ENCODE measurements at places on chromosomes 6 and 20.

DNA sequence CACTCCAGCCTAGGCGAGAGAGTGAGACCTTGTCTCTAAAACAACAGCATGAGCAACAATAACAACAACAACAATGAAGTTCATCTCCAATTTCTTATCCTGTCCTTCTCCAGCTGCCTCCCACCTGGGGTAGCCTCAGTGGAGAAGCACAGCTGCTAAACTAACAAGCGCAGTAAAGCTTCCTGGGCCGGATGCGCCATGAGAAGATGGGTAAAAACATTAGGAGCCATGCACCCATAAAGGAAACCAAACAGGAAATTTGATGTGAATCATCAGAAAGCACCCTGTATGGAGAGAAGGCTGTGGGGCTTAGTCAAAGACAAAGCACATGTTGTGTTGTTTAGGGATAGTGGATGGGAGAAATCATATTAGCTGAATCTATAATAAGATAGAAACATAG, 61.1 kb upstream of the CCN6 start:
- no peak overlapping the region for H3K27ac ChIP-seq
- no peaks in the 10 kb centered on the region for H3K4me1 ChIP-seq
- H3K36me3 ChIP-seq = no peaks in the 10 kb centered on the region
- no peaks in the 10 kb centered on the region for H3K27me3 ChIP-seq

GRCh38 chr6:100266494-100267401, 198.0 kb downstream of the SIM1 start:
- no peak overlapping the region for H3K27ac ChIP-seq
- no peaks in the 10 kb centered on the region for H3K27me3 ChIP-seq
- H3K36me3 ChIP-seq = no peaks in the 10 kb centered on the region

GRCh38 chr20:38063911-38064530, 30.5 kb downstream of the RPRD1B start:
- no peak for DNase-seq
- no peaks in the 10 kb centered on the region for H3K36me3 ChIP-seq
- H3K4me1 ChIP-seq = no peaks in the 10 kb centered on the region
- H3K27ac ChIP-seq = no peak overlapping the region

GRCh38 chr6:11194356-11195218, 37.9 kb downstream of the NEDD9 start:
- H3K27me3 ChIP-seq = no peaks in the 10 kb centered on the region
- no peak overlapping the region for H3K4me3 ChIP-seq
- no peak for DNase-seq
- H3K27ac ChIP-seq = no peak overlapping the region
- H3K4me1 ChIP-seq = no peaks in the 10 kb centered on the region
- H3K36me3 ChIP-seq = peaks cover 10% of the 10 kb centered on the region

DNA sequence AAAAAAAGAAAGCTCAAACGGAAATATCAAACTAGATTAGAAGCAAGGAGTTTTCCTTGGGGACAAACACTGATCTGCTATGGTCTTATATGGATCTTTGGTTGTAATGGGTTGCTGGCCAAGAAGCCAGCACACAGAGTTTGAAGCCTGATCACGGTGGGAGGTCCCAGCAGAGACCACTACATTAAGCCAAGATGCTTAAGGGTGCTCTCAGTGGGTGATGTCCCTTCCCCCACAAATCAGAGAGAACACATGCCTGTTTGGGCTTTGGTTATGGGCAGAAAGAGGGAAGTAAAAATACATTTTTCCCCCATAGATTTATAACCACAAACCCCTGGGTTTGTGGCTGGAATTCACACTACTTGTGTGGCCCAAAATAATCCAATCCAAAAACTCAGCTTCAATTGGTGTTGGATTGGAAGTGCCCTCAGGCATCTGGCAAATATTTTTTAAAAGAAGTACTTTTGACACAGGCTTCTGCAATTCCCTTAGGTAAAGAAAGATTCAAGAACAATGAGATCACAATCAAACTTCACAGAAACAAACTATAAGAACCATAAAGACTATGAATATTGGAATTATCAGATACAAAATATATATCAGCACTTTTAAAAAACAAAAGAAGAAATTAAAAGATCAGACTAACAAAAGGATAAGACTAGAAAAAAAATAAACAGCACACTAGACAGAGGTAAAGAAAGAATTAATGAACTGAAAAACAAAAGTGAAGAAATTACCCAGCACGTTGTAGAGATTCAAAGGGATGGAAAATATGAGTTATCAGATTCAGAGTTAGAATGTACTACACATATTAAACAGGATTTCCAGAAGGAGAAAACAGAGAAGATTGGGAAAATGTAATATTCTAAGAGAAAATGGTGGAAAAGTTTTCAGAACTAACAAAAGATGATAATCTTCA, 44.7 kb downstream of the ESF1 start:
- no peak overlapping the region for H3K27ac ChIP-seq
- no peak for DNase-seq
- H3K27me3 ChIP-seq = no peaks in the 10 kb centered on the region
- no peaks in the 10 kb centered on the region for H3K4me1 ChIP-seq

- peak within 1 kb of the TSS; percentile 70 for H3K27ac ChIP-seq
- DNase-seq = peak; percentile 55
- H3K36me3 ChIP-seq = no peaks in the 10 kb centered on the region
- peaks cover 7% of the 10 kb centered on the region for H3K4me1 ChIP-seq
- peak within 1 kb of the TSS; percentile 72 for H3K4me3 ChIP-seq
Measured at GRCh38 chr6:170290296-170291128, at the start of gene DLL1. Gene DLL1, minus strand, starts transcription at chr6:170291078. Its CDS starts 939 bp downstream, at chr6:170290139.

DNA sequence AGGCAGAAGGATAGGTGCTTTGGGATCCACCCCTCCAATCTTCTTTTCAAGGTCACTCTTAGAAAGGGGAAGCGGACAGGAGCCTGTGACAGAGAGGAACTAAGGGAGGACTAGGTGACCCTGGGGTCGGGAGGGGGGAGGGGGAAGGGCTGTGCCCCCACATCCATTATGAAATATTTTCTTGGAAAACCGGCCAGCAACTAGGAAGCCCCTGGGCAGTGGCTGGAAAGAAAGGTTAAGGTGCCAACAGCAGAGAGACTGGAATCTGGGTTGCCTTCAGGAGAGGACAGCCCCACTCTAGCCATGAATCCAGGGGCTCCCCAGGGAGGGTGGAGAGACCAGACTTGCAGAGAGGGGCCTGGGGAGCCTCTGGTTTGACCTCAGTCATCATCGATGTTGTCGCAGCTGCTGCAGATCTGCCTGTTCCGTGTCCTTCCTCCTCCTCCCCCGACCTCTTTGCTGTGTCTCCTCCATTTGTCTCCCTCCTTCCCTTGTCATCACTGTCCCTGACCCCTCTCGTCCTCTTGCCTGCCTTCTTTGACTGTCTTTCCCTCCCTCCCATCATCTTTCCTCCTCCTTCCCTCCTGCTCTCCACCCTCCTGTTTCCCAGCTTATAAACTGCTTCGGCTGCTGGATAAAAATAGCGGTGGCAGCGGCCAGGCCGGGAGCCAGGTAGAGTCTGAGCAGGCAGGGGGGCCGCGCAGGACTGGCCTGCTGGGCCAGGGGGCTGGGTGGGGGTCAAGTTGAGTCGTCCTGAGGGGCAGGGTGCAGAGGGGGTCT, 3.2 kb downstream of the SLC29A1 start:
- H3K4me1 ChIP-seq = peaks cover 7% of the 10 kb centered on the region
- no peaks in the 10 kb centered on the region for H3K27me3 ChIP-seq
- DNase-seq = no peak
- no peaks in the 10 kb centered on the region for H3K36me3 ChIP-seq
- no peak overlapping the region for H3K4me3 ChIP-seq
- H3K27ac ChIP-seq = no peak overlapping the region

DNA sequence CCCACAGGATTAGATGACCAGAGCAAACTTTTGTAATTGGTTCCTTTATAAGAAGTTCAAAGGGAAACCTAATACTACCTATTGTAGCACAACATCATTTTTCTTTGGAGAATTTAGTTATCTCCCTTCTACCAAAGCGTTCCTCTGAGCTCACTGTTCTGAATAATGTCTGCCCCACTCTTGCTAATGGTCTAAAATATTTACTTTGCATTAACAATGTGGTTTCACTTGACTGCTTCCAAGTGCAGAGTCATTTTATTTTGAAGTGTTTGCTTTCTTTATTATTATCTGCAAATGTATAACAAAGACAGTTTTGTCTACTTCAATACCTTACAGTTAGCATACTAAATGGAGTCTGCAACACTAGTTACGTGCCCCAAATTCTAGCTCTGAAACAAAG, 15.0 kb downstream of the TRAPPC3L start:
- H3K27me3 ChIP-seq = no peaks in the 10 kb centered on the region
- no peak overlapping the region for H3K27ac ChIP-seq
- no peak for DNase-seq
- H3K4me3 ChIP-seq = no peak overlapping the region
- no peaks in the 10 kb centered on the region for H3K4me1 ChIP-seq

- H3K4me1 ChIP-seq = no peaks in the 10 kb centered on the region
- H3K4me3 ChIP-seq = no peak overlapping the region
- peak overlapping the region; percentile 0 for H3K27ac ChIP-seq
- no peaks in the 10 kb centered on the region for H3K36me3 ChIP-seq
Measured at GRCh38 chr20:53736757-53737395, 143.2 kb upstream of the ZNF217 start.

DNA sequence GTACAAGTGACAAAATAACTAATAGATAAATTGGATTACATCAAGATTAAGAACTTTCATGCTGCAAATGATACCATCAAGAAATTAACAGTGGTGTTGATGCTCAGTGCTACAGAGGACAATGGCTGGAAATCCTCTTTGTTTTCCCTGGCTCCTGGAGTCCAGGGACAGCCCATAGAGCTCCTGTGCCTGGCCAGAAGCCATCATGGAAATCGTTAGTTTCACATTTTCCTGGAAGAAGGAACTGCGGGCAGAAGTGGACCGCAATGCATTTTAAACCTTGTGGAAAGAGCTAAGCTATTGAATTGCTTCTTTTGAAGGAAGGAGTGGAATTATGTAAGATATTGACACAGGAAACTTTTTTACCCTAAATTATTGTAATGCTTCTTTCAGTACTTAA, 276.0 kb downstream of the GJA1 start:
- no peak for DNase-seq
- H3K27ac ChIP-seq = no peak overlapping the region
- H3K27me3 ChIP-seq = no peaks in the 10 kb centered on the region
- H3K36me3 ChIP-seq = no peaks in the 10 kb centered on the region
- no peak overlapping the region for H3K4me3 ChIP-seq

GRCh38 chr6:16324606-16325225, 86.3 kb downstream of the GMPR start:
- peaks cover 4% of the 10 kb centered on the region for H3K4me1 ChIP-seq
- no peak overlapping the region for H3K4me3 ChIP-seq
- H3K27ac ChIP-seq = no peak overlapping the region
- no peaks in the 10 kb centered on the region for H3K27me3 ChIP-seq
- H3K36me3 ChIP-seq = no peaks in the 10 kb centered on the region
- no peak for DNase-seq

DNA sequence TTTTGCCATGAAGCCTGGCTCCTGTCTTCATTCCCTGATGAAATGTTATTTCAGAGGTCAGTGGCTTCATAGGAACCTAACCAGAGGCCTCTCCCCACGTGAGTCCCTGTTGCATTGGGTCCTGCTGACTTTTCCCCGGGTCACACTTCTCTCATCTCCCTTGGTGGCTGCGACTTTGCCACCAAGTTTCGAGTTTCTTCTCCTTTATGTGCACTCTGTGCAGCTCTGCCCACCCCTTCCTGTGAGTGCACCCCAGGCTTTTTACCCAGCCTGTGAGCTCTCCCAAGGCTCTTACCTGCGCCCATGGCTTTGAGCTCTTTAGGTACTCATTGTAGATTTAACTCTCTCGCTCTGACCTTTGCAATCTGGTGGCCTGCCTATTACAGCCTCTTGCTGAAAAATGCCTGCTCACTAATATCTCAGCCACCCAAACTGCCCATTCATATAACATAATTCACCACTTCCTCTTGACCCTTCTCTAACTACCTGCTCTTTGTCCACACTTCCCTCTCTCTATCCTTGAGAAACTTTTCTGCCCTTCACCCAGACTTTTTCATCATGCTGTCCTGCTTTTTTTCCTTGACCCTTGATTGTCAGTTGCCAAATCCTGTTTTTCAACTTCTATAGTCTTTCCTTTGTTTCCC, 105.9 kb downstream of the SASH1 start:
- H3K36me3 ChIP-seq = no peaks in the 10 kb centered on the region
- no peak overlapping the region for H3K4me3 ChIP-seq
- no peak overlapping the region for H3K27ac ChIP-seq
- no peaks in the 10 kb centered on the region for H3K27me3 ChIP-seq
- no peaks in the 10 kb centered on the region for H3K4me1 ChIP-seq
- DNase-seq = no peak

DNA sequence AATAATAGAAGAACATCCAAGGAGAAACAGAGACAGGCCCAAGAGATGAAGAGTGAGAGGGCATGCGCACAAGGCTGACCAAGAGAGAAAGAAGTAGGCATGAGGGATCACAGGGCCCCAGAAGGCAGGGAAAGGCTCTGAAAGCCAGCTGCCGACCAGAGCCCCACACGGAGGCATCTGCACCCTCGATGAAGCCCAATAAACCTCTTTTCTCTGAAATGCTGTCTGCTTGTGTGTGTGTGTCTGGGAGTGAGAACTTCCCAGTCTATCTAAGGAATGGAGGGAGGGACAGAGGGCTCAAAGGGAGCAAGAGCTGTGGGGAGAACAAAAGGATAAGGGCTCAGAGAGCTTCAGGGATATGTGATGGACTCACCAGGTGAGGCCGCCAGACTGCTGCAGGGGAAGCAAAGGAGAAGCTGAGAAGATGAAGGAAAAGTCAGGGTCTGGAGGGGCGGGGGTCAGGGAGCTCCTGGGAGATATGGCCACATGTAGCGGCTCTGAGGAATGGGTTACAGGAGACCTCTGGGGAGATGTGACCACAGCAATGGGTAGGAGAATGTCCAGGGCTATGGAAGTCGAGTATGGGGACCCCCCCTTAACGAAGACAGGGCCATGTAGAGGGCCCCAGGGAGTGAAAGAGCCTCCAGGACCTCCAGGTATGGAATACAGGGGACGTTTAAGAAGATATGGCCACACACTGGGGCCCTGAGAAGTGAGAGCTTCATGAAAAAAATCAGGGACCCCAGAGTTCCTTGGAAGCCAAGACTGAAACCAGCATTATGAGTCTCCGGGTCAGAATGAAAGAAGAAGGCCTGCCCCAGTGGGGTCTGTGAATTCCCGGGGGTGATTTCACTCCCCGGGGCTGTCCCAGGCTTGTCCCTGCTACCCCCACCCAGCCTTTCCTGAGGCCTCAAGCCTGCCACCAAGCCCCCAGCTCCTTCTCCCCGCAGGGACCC, 981 bp upstream of the TNF start:
- H3K36me3 ChIP-seq = no peaks in the 10 kb centered on the region
- H3K4me1 ChIP-seq = no peaks in the 10 kb centered on the region
- DNase-seq = no peak
- peak overlapping the region; percentile 1 for H3K27ac ChIP-seq
- H3K4me3 ChIP-seq = no peak overlapping the region
- no peaks in the 10 kb centered on the region for H3K27me3 ChIP-seq

DNA sequence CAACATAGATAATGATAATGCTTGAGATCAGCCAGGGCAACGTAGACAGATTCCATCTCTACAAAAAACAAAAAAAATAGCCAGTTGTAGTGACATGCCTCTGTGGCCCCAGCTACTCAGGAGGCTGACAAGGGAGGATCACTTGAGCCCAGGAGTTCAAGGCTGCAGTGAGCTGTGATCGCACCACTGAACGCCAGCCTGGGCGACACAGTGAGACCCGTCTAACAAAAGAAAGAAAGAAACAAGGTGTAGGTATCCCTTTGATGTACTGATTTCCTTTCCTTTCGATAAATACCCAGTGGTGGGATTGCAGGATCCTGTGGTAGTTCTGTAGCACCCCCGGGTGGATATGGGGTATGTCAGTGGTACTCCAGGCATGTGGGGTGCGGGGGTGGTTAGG, 48.2 kb upstream of the ADTRP start:
- H3K4me1 ChIP-seq = no peaks in the 10 kb centered on the region
- H3K27me3 ChIP-seq = no peaks in the 10 kb centered on the region
- H3K36me3 ChIP-seq = no peaks in the 10 kb centered on the region
- DNase-seq = no peak
- no peak overlapping the region for H3K4me3 ChIP-seq
